Vagina (tissue), 2 donors: ENCODE measurements at places on chromosomes 1 and 21.

- DNase-seq = no peak
Observed at GRCh38 chr1:99619583-99619982, 26.3 kb upstream of the PALMD start.

GRCh38 chr1:169681140-169681539, 30.3 kb downstream of the SELL start:
- DNase-seq = no peak

GRCh38 chr1:6435547-6435946, 11.0 kb downstream of the ESPN start:
- DNase-seq = no peak

GRCh38 chr1:54408147-54409066, 2.2 kb upstream of the SSBP3 start:
- no peak for DNase-seq

DNA sequence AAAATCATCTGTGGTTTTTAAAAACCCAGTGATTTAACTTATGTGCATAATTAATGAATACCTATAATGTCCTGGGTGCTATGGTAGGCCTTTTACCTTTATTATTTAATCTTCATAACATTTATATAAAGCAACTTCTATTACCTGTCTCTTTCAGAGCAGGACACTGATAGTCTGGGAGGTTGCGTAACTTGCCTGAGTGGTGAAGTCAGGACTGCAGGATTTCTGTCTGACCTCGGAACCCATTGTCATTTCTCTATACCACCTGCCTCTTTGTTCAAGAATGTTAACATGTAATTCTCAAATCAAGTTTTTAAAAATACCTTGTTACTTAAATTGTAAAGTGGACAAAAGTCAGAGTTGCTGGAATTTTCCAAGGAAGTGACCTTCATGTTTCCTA, 41.0 kb upstream of the BACH1 start:
- no peak for DNase-seq

DNA sequence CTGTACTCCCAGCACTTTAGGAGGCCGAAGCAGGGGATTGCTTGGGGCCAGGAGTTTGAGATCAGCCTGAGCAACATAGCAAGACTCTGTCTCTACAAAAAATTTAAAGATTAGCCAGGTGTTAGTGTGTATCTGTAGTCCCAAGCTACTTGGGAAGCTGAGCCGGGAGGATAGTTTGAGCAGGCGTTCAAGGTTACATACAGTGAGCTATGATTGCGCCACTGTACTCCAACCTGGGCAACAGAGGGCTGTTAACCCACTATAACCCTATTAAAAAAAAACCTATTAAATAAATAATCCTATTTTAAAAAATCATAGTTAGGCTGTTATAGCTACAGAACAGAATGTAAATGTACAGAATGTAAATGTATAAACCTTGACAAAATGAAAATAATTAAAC, 2.2 kb downstream of the MIS18A start:
- DNase-seq = no peak

DNA sequence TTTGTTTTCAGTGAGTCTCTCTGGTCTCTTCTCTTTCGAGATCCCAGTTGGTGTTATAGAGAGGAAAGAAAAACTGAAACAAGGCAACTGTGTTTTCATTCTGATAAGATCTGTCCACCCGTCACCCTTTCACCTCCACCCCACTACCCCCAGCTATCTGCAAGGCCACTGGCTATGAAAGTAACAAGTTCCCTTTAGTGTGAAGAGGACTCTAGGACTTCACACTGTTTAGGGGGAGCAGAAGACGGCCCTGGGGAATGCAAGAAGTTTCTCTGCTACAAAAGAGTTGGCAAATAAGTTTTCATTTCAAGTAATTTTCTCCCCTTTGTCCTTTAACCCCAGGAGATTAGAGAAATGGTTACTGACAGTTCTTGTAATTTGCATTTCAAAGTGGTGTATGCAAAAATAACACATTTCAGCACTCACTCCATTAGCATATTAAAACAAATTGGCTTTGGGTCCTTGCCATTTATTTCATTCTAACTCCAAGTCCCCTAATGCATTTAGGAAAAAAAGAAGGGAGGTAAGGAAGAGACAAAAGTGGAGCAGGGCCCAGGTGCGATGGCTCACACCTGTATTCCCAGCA, 79.6 kb upstream of the PPM1J start:
- DNase-seq = no peak

GRCh38 chr1:25748531-25749205, 51.3 kb upstream of the SELENON start:
- no peak for DNase-seq

- no peak for DNase-seq
Observed at GRCh38 chr1:237976331-237976730, 85.6 kb upstream of the ZP4 start.

GRCh38 chr1:111621050-111621449, 1.5 kb downstream of the RAP1A start:
- no peak for DNase-seq

GRCh38 chr1:243559575-243560162, 290.4 kb downstream of the AKT3 start:
- DNase-seq = no peak

- DNase-seq = no peak
Observed at GRCh38 chr1:166322470-166322869, 155.7 kb upstream of the FAM78B start.

DNA sequence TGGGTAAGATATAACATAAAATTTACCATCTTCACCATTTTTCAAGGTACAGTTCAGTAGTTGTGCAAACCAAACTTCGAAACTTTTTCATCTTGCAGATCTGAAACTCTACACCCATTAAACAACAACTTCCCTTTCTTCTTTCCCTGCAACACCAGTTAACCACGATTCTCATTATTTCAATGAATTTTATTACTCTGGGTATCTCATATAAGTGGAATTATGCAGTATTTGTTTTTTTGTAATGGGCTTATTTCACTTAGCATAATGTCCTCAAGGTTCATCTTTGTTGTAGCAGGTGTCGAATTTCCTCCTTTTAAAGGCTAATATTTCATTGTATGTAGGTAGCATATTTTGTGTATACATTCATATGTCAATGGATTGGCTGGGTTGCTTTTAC, 146.1 kb downstream of the SPATA46 start:
- DNase-seq = no peak

DNA sequence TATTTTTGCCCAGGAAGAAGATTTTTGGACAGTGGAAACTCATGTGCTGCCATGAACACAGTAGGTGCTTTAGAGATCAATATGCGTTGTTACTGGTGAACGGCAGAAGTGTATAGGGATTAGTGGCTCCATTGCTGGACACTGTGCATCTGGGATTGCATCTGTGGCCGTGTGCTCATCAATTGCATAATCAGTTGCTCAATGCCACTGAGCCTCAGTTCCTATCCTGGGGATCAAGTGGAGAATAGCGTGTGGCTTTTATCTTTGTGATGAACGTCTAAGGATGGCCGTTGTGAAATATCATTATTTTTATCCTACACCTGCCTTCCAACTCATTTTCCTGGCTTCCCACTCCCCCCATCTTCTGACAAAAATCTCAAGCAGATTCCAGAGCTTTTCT, 5.4 kb downstream of the TNN start:
- DNase-seq = no peak

GRCh38 chr1:9248341-9249262, 14.0 kb downstream of the H6PD start:
- no peak for DNase-seq

DNA sequence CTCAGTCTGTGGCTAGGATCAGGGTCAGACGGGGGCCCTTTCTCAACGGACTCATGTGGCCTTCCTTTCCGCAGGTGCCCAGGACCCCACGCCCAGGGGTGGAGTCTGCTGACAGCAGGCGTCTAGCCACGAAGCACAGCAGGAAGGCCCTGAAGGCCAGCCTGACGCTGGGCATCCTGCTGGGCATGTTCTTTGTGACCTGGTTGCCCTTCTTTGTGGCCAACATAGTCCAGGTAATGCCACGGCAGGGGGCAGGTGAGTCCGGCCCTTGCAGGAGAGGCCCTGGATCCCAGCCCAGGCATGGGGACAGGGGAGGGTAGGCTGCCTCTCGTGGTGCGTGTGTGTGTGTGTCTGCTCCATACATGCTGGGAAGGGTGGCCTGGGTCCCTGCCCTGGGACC, 13.8 kb downstream of the HTR6 start:
- DNase-seq = no peak

DNA sequence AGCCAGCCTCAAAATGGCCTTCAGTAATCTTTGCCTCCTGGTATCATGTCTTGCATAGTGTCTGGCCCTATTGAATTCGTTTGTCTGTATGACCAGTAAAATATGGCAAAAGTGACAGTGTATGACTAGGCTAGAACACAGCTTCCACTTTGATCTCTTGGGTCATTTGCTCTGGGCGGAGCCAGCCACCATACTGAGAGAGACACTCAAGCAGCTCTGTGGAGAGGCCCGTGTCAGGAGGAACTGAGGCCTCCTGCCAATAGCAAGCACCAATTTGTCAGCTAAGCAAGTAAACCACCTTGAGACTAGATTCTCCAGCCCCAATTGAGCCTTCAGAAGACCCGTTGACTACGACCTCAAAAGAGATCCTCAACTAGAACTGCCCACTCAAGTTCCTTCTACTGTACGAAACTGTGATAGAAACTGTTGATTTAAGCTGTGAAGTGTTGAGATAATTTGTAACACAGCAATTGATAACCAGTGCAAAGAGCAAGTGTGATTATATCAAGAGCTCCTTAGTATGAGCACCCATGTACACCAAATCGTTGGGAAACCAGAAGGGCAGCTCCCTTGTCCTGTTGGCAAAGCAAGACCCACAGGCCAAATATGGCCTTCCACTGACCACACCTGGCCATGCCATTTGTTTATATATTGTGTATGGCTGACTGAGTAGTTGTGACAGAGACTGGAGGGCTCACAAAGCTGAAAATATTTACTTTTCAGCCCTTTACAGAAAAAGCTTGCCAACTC, 52.7 kb upstream of the SERBP1 start:
- no peak for DNase-seq

- DNase-seq = no peak
Observed at GRCh38 chr1:194076646-194077045, 890.2 kb upstream of the B3GALT2 start.

DNA sequence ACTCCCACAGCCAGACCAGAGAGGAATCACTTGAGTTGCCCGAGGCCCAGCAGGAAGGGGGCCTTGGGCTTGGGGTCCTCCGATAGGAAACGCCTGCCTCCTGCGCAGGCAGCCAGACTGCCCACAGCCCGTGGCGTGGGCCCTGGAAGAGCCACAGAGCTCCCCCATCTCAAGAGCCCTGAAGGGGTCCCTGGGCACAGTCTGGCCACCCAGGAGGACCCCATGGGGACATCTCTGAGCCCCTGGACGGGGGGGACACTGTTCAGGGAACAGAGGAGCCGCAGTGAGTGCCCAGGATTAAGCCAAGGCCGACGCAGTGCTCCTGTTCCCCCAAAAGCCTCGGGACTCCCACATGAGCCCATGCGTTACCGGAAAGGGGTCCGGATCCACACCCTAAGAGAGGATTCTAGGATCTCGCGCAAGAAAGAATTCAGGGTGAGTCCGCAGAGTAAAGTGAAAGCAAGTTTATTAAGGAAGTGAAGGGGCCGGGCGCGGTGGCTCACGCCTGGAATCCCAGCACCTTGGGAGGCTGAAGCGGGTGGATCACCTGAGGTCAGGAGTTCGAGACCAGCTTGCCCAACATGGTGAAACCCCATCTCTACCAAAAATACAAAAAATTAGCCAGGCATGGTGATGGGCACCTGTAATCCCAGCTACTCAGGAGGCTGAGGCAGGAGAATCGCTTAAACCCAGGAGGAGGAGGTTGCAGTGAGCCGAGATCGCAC, 38.1 kb upstream of the LBR start:
- no peak for DNase-seq

DNA sequence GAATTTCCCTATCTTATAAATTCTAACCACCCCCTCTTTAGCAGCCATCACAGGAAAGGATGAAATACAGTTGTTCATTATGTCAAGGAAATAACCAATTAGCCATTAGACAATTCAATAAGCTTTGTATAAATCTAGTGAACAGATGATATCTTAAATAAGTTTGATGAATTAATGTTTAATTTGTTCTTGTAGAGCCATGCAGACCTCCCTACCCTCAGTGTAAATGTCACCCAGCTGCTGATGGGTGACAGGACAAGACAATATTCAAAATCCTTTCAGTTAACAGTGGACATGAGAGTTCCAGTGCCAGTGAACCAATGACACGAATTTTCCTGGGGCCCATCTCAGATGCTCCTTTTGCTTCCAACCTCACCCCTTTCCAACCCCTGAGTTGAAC, 395.9 kb downstream of the KCTD3 start:
- DNase-seq = no peak

- no peak for DNase-seq
Observed at GRCh38 chr1:157150631-157151030, 12.4 kb upstream of the ETV3 start.

GRCh38 chr1:175793617-175794016, 50.2 kb upstream of the TNR start:
- no peak for DNase-seq
